ENCODE measurements at places on chromosomes 12 and 14.
A peak's percentile ranks its signal among the peaks of the same experiment; 100 is the strongest.

DNA sequence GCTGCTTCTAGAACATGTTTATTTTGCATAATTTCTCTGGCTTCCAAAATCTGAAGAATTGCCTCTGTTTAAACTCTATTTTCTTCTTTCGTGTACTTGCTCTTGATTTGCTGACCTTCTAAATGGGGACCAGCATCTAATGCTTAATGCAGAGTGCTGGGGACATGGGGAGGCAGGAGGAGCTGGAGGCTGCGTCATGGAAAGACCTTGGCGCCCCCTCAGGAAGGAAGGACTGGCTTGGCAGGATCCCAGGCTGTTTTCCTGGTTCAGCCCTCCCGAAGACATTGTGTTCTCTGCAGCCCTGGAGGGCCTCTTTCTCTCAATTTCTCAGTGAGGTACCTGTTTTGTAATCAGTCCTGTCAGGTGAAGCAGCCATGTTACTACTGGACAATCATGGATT is 5.5 kb downstream of the PRKCH start:
- no peak for DNase-seq

DNA sequence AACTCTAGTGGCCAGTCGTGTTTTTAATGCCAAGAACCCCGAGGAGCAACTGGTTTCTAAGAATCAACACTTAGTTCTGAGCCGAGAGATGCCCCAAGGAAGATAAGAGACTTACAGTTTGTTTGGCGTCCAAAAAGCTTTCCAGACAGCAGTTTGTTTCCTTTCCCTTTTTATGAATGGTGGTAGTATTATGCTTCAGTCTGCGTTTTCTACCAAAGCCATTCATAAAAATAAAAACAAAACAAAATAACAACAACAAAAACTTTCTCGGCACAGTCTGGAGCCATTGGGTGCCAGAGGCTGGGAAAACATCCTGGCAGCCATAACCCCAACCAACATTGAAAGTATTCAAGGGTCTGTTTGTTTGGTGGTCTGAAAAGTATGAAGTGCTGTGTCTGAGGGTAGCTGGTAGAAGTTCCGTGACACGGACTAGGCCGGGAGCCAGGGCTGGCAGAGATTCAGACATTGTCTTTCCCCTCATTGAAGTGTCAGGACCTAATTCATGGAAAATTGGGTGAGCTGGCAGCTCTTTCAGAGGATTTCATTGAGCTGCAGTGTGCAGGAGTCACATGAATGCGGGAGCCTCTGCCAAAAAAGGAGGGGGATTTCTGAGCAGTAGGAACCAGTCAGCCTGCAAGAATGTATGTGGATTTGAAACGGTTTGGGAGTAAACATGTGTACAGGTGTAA is 124.2 kb downstream of the HMGA2 start:
- DNase-seq, result no peak

- no peak for DNase-seq
Measured at GRCh38 chr14:95193081-95193480, 35.8 kb upstream of the DICER1 start.

DNA sequence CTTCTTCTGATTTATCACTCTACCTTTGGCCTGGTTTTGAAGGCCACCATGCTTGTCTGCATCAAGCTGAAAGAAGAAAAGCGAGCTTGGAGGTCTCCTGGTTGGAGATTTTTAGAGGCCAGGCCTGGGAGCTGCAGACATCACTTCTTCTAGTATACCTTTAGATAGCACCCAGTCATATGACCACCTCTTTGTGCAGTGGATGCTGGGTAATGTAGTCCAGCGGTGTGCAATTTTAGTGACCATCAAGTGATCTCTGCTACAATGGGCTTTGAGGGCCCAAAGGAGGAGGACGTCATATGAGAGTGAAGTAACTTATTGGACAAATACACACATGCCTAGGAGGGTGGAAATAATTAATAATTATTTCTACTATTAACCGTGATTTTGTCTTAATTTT is 15.2 kb upstream of the WNT5B start:
- DNase-seq, result no peak

DNA sequence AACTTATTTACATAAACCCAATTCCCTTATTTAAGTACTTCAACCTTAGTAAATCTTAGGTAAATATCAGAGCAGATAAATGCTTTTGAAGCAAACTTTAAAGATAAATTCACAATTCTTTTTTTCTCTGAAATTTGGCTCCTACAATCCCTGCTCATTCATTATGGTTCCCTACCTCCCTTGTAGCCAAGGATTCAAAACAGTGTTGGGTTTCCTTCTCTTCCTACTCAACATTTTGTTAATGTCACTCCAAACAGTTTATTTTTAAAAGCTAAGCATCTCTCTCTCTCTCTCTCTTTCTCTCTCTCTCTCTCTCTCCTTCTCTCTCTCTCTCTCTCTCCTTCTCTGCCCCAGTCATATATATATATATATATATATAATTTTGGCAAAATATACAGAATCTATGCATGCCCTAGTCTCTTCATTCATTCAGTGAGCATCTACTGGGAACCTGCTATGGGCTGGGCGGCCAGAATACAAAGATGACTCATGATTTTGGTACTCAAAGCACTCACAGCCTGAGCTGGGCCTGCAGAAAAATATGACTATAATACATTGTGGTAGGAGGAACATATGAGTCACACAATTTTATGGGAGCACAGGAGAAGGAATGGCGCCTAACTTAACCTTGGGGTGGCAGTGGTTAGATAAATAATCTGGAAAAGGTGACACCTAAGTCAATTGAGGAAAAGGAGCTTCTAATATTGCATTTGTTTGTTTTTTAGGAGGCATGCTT is 123.7 kb upstream of the DHRS4 start:
- DNase-seq, result no peak

DNA sequence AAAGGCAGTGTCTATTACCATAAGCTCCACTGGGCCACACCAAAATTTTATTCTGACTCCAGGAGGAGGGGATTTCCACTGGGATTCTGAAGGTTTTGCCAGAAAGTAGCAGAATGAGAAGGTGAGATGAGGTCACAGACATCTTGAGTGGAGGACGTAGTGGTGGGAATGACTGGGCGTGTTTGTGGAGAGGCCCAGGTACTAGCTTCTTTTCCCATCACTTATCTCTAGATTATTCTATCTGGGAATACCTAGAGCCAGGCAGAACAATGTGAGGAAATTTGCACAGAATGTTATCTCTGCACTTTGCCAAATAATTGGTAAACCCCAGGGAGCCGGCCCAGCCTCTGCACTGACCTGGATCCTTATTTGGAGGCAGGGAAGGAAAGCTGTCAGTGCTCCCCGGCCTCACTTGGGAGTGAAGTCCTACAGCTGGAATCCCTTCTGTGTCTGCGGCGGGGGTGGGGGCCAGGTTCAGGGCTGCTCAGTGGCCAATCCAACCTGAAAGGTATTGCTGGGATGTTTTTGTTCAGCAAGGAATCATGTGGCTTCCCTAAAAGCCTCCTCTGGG is 129.4 kb downstream of the C12orf75 start:
- DNase-seq, result no peak

DNA sequence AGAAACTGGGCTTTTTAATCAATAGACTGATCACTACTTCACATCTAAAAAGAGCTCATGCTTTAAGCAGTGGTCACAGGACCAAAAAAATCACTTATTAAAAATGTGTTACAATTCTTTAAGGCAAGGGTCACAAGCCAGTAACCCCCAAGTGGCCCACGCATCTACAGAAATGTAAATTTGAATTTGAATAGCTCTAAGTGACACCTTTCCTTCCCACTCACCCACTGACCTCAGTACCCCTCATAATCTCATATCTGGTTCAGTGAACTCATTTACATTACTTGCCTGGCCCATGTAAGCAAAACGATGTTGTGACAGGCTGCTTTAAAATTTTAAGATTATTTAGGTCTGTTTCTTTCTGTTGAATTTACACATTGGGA is 27.4 kb downstream of the NELL2 start:
- no peak for DNase-seq

DNA sequence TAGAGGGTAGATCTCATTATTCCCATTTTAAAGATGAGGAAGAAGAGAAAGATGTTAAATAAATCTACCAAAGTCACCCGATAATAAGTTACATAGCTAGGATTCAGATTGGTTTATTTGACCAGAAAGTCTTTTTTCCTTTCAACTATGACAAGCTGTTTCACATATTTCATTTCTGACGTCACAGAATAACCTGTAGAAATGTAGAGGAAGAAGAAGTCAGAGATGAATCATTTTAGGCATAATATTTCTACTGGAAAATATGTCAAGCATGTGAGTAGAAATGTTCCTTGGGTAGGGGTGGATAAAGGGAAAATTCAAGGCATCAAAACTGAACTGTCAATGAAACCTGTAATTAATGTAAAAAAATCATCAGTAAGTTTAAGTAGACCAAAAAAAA is 107.0 kb downstream of the MGST1 start:
- no peak for DNase-seq

DNA sequence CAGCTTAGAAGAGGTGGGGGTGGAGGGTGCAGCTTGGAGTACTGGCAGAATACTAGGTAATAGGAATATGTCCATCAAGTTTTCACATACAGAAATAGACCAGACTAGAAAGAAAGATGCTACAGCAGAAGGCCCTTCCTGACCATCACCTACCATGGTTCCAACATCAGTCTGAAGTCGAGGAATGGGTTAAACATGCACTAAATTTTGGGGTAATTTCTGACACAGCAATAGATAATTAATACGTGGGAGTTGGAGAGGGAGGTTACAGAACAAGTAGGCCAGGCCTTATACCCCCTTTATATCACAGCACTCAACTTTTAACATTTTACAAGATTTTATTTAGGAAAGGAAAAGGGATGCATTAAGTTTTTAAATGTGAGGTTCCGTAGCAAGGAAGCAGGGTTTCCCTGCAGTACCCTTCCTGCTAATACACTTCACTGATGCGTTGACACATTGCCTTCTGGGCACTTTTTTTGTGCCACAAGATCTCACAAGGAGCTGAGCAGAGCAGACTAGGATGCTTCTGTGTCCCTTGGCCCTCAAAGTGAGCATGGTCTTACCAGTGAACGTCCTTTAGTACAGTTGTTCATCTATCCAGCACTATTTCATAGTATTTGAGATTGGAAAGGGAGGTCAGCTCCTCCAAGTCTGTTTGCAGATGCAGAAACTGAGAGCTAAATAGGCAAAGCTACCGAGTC is 50.8 kb downstream of the EID3 start:
- DNase-seq, result no peak

- no peak for DNase-seq
Measured at GRCh38 chr12:49092816-49093406, 1.7 kb downstream of the DHH start.

- DNase-seq, result no peak
Measured at GRCh38 chr12:120834489-120835303, 69.5 kb downstream of the SPPL3 start.

- no peak for DNase-seq
Measured at GRCh38 chr14:85279407-85279806, 250.5 kb upstream of the FLRT2 start.

DNA sequence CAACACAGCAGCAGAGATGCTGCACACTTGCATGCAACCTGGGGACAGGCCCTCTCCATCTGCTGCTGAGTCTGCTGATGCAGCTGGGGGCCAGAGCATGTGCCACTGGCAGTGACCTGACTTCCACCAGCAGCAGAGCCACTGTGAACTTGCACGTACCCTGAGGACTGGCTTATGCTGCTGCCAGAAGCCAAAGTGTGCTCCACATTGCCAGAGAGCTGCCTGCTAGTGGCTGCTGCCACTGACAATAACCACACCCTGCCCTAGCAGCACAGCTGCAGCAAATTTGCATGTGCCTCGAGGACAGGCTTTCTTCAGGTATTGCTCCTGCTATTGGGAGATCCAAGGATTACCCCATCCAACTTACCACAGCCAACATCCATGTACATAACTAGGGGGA is 4.5 kb upstream of the PRR4 start:
- no peak for DNase-seq

DNA sequence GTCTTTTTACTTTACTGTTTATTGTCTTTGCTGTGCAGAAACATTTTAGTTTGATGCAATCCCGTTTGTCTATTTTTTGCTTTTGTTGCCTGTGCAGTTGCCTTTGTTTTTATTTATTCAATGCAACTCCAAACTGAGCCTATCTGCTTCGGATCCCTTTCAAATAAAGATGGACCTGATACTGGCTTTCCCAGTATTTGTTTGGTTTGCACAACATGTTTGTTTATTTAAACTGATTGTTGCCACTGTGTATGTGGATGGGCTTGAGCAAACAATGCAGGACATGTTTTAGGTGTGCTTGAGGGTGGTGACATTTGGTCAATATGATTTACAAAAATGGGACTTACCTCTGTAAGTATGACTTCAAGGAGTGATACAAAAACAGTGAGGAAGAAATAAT is 6.7 kb downstream of the TRHDE start:
- no peak for DNase-seq

GRCh38 chr12:130537051-130537450 is 179.0 kb downstream of the RIMBP2 start:
- no peak for DNase-seq

GRCh38 chr14:100842799-100843198 is 16.9 kb downstream of the MEG3 start:
- no peak for DNase-seq

GRCh38 chr12:127760996-127761395 is 506.0 kb upstream of the TMEM132C start:
- DNase-seq, result no peak

- DNase-seq, result no peak
Measured at GRCh38 chr12:29796823-29797263, 13.1 kb upstream of the TMTC1 start.

- no peak for DNase-seq
Measured at GRCh38 chr14:72452774-72453173, 441.1 kb downstream of the DPF3 start.

GRCh38 chr14:37594971-37595808 is at the start of the genes FOXA1 and TTC6:
TSS of gene FOXA1 (minus strand) at chr14:37595249. CDS start at chr14:37594972, 277 bp downstream.
TSS of gene TTC6 (plus strand) at chr14:37595629. CDS start at chr14:37622065, 26,436 bp downstream.
- peak; percentile 63 for DNase-seq

GRCh38 chr12:22329621-22330020 is 4.9 kb downstream of the ST8SIA1 start:
- no peak for DNase-seq

DNA sequence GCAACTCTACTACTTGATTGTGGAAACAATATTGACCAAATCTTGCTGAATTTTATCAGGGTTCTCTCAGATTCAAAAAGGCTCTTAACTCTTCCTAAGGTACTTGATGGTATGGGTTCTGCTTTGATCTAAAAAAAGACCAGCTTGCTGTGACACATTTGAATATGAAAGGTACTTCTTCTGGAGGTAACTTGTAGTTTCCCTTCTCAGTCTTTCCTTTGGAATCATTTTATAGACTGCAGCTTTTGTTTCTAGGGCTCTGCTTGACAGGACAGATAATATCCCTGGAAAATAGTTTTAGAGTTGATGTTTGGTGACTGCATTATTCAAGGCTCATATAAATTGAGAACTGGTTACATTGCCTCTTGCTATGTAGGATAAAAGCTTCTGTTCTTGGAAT is 251.9 kb downstream of the FUT8 start:
- no peak for DNase-seq

DNA sequence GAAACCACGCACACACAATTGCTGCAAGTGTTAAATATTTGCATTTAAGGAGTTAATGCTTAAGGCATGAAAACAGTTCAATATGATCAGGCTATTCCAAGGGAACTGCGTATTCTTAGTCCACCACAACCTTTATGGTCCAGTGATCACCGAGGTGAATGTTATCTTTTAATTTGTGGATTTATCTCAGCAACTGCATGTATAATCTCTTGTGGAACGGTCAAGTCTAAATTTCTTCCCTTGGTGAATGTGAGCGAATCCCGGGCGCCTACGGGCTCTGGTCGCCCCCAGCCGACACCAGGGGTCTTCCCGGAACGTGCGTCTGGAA is 999 bp upstream of the AK7 start:
- no peak for DNase-seq

- no peak for DNase-seq
Measured at GRCh38 chr12:81683881-81684280, 75.3 kb downstream of the PPFIA2 start.

All from NCI-H1694 treated with DMSO at 0.1 percent for 48 hours (cell line).